ENCODE measurements at places on chromosomes 11 and 22.

- no peak for DNase-seq
Observed at GRCh38 chr11:8561461-8561860, 32.6 kb downstream of the STK33 start.

DNA sequence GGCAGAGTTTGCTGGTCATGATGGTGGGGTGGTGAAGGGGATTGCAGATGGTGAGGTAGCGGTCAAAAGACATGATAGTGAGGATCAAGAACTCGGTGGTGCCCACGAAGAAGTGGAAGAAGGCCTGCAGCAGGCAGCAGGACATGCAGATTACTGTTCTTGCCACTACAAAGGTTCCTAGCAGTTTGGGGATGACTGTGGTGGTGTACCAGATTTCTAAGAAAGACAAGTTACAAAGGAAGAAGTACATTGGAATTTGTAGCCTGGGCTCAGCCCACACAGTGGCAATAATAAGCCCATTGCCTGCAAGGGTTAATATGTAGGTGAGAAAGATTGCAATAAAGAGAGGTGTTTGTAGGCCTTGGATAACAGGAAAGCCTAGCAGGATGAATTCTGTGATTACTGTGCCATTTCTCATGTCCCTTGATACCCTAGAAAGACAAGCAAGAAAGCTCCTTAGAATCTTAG, at the start of gene OR6X1:
Gene OR6X1, minus strand, starts transcription at position 418 of the 468 bp plus-strand sequence. Its CDS starts 0 bp downstream, at position 418.
- DNase-seq: no peak

- DNase-seq: no peak
Observed at GRCh38 chr22:22371031-22371541, 126.5 kb downstream of the VPREB1 start.

DNA sequence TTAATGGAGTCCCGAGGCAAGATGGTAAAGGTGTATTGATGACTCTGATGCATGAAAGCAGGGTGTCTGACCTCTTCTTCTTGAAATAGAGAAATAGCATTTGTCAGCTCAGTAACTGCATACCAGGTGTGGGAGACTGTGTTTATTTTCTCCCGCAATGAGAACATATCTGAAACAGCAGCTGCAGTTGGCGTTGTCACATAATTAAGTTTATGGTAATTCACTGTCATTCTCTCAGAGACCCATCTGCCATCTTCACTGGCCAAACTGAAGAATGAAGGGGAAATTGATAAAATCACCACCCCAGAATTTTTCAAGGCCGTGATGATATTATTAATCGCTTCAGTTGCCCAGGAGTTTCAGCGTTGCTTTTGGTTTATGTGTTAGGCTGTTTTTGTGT, 20.1 kb upstream of the MCHR1 start:
- no peak for DNase-seq

- DNase-seq: no peak
Observed at GRCh38 chr22:43881091-43882061, 10.4 kb downstream of the PNPLA5 start.

GRCh38 chr11:8759634-8760033, 77.0 kb downstream of the RPL27A start:
- DNase-seq: no peak

DNA sequence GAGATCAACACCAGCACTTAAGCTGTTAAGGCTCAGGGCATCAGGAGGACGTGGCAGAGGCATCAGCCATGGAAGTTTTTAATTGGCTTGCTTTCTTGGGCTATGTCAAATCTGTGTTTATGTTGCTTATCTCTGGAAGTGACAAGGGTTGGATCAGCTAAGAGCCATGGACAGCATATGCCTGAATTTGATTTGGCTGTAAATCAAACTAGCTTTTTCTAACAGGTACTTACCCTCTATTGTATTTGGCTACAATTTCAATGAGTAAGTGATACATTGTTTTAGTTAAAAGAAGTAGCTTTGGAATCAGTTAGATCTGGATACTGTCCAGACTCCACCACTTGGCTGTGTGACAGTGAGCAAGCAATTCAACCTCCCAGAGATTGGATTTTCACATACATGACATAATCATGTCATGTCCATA, 936.6 kb downstream of the OPCML start:
- no peak for DNase-seq

- no peak for DNase-seq
Observed at GRCh38 chr11:126518071-126518971, 162.8 kb downstream of the ST3GAL4 start.

DNA sequence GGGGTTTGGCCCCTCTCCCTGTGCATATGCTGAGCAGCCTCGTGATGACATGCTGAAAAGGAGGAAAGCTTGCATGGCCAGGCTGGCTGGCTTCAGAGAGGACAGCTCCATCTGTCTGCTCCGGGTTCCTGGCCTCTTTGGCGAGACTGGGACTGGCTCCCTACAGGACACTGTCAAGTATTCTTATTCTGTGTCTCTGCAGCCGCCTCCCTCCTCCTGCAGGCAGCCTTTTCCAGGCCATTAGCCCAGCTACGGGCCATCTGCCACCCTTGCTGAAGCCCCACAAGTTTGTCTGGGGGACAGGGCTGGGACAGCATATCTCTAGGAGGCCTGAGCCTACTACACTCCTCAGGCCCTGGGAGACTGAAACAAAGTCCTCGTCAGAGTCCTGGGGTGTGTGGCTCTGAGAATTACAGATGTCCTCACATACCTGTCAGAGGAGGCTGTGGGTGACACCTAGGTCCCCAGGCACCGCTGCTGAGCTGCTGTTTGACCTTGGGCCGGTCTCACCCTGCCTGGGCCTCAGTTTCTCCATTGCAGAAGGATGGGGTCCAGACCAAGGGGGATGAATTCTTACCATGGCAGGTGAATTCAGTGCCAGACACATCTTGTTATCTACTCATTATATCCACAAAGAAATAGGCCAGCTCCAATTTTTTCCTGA, 11.0 kb downstream of the MRGPRG start:
- no peak for DNase-seq

GRCh38 chr11:92556431-92556830, 331.8 kb downstream of the FAT3 start:
- no peak for DNase-seq

- no peak for DNase-seq
Observed at GRCh38 chr11:5547982-5548381, 358 bp downstream of the OR52H1 start.

DNA sequence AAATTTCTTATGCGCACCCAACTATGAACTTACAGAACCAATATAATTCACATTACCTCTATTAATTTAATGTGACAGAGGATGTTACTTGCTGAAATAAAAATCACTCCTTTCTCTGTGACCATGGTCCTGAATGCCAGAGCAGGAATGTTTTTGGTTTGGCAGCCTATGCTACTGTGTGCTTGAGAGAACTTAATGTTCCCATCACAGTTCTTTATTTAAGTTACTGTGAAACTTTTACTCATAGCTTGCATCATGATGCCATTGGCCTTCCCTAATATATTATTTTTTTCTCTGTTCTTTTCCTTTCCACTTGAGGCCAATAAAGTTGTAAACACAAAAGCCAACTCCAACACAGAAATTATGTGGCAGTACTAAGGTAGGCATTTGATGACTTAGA, 142.2 kb downstream of the FAM76B start:
- no peak for DNase-seq

Measured in stimulated activated CD4-positive, alpha-beta T cell treated with anti-CD3 and anti-CD28 coated beads, Interleukin-1b, Interleukin-23, amount 100 ng/mL, for 1 hour (primary cell).